Mesenchymal stem cell (in vitro differentiated cells and primary cell): ENCODE measurements at places on chromosomes 2 and 18.

DNA sequence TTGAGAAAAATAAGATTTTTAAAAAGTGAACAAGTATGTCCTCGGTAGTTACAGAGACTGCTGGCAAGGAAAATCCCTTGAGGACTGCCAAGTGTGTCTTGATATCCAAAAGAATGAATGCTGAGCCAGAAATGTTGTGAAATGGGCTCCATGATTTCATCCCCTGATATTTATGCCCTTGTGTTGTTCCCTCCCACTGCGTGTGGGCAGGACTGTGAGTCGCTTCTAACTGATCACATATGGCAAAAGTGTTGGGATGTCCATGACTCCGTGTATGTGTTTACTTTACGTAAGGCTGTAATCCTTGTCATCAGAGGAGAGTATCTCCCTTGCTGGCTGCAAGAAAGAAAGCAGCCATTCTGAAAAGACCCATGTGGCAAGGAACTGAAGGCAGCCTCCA is 285.1 kb downstream of the SS18 start:
- DNase-seq = peak; percentile 96
- H3K36me3 ChIP-seq = no peaks in the 10 kb centered on the region
- no peaks in the 10 kb centered on the region for H3K4me1 ChIP-seq
- no peak overlapping the region for H3K4me3 ChIP-seq

DNA sequence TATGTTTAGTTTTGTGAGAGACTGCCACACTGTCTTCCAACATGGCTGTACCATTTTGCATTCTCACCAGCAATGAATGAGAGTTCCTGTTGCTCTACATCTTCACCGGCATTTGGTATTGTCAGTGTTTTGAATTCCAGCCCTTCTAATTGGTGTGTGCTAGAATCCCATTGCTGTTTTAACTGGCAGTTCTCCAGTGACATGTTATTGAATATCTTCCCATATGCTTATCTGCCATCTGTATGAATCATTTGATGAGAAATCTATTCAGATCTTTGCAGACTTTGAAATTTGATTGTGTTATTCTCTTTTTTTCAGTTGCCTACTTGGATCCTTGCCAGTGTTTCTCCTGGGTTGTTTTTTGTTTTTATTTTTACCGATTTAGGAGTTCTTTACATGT is 99.0 kb downstream of the SNTG2 start:
- no peak for DNase-seq
- no peak overlapping the region for H3K4me3 ChIP-seq
- H3K27ac ChIP-seq = no peak overlapping the region
- H3K4me1 ChIP-seq = peaks cover 9% of the 10 kb centered on the region
- H3K36me3 ChIP-seq = no peaks in the 10 kb centered on the region

GRCh38 chr2:233168919-233169318 is 82.6 kb upstream of the ATG16L1 start:
- H3K27me3 ChIP-seq = peaks cover 38% of the 10 kb centered on the region
- no peaks in the 10 kb centered on the region for H3K36me3 ChIP-seq
- H3K4me3 ChIP-seq = no peak overlapping the region
- H3K4me1 ChIP-seq = peaks cover 6% of the 10 kb centered on the region

DNA sequence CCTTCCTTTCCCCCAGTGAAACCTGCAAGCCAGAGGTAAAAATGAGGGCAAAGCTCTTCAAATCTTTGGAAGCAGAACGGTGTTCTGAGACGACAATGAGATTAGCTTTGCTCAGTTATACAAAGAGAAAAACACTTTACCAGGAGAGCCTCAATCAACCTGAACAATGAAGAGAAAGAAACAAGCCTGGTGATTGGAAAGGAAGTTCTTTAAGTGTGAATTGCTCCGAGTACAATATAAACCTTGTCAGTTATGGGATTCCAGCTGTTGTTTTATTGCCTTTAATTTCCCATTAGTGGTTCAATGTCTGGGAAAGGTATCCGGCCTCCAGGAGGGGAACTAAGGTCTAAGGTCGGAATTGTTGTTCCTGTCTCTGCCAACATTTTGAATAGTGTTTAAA is 901.6 kb downstream of the EPHA4 start:
- no peaks in the 10 kb centered on the region for H3K27me3 ChIP-seq
- no peak overlapping the region for H3K27ac ChIP-seq
- H3K4me1 ChIP-seq = no peaks in the 10 kb centered on the region
- DNase-seq = no peak
- no peak overlapping the region for H3K4me3 ChIP-seq
- no peaks in the 10 kb centered on the region for H3K36me3 ChIP-seq

GRCh38 chr2:65700004-65700651 is 267.7 kb upstream of the SPRED2 start:
- H3K27ac ChIP-seq = no peak overlapping the region
- no peaks in the 10 kb centered on the region for H3K4me1 ChIP-seq
- peaks cover 6% of the 10 kb centered on the region for H3K27me3 ChIP-seq

- no peak for DNase-seq
- H3K4me3 ChIP-seq = no peak overlapping the region
- H3K4me1 ChIP-seq = peaks cover 1% of the 10 kb centered on the region
- peaks cover 35% of the 10 kb centered on the region for H3K27me3 ChIP-seq
- peaks cover 16% of the 10 kb centered on the region for H3K36me3 ChIP-seq
- H3K27ac ChIP-seq = no peak overlapping the region
These were observed 72.7 kb upstream of the REV1 start for GRCh38 chr2:99562516-99562915.

DNA sequence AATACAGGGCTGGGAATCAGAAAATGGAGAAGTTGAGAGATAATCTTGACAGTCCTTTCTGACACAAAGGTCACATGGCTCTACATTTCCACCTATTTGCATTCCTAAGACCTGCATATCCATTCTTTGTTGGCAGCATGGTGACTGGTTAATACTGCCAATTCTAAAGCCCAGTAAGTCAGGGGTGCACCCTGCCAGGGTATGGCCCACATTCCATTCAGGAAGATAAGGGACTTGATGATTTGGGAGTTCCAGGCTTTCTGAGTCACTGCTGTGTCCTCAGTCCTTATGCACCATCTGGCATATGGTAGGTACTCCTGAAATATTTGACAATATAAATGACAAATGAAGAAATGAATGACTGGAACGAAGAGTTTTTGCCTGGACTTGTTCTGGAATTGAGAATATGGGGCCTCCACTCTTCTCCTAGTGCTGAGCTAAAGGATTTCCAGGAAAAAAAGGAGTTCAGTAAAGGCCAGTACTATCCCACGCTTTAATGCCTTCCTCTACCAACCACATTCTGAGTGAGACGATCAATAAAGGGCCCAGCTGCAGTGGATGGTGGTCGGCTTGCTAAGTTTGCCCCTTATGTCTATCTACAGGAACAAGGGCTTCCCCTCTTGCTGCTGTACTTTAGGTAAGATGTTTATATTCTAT is 31.7 kb upstream of the EIF2AK3 start:
- no peaks in the 10 kb centered on the region for H3K36me3 ChIP-seq
- peak; percentile 26 for DNase-seq
- H3K27ac ChIP-seq = no peak overlapping the region
- no peaks in the 10 kb centered on the region for H3K4me1 ChIP-seq
- no peaks in the 10 kb centered on the region for H3K27me3 ChIP-seq
- H3K4me3 ChIP-seq = no peak overlapping the region

DNA sequence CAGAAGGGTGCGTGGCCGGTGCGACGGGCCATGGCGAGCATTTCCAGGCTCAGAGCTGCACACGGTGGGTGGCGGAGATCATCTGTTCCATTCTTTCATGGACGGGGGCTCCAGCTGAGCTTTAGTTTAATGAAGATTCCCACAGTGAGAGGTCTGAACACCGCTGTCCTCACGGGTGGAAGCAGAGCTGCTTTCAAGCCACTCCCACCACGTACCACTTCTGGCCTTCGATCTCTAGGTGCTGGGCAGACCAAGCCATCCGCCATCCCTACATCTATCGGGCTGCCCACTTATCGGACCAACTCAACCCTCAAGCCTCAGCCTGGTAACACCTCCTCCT is 18.5 kb downstream of the GPR35 start:
- H3K4me1 ChIP-seq = peaks cover 2% of the 10 kb centered on the region
- peaks cover 21% of the 10 kb centered on the region for H3K27me3 ChIP-seq
- H3K27ac ChIP-seq = no peak overlapping the region
- H3K4me3 ChIP-seq = no peak overlapping the region
- DNase-seq = no peak

DNA sequence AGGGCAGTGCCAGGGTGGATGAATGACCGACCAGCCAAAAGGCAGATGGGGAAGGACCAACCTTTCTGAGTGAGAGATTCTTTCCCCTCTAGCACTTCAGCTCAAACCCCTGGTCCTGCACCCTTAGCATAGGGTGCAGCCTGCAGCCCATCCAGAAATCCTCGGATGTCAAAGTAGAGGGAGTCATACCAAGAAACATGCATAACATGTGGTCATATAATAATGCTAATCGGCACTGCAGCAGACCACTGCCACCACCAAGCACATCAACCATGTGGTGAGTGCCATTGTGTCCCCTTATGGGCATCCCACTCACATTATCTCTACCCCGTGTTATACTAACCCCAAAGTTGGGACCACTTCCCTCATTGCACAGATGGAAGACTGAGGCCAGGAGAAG is 17.7 kb downstream of the ATOH8 start:
- no peaks in the 10 kb centered on the region for H3K36me3 ChIP-seq
- no peak overlapping the region for H3K4me3 ChIP-seq
- H3K27ac ChIP-seq = peak overlapping the region; percentile 86
- no peak for DNase-seq

DNA sequence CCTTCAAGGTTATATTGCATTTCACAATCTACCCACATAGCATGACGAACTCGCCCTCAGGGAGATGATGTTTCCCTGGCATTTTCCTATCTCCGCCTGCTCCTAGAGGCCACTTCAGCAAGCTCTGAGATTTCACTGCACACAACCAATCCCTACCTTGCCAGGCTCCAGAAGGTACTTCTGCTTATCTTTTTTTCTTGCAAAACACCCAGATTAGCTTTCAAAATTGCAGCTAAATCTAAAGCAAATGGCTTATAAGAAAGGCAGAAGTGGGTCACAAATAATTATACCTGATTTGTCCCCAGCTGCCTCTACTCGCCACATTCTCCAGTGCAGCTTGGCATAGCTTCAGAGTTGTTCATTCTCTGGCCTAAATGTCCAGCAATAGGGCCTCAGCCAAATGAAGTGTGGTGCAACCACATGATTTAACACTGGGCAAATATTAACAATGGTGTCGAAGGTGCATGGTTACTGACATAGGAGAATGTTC is 32.4 kb upstream of the MRPL19 start:
- no peak overlapping the region for H3K4me3 ChIP-seq
- DNase-seq = no peak
- peaks cover 6% of the 10 kb centered on the region for H3K4me1 ChIP-seq
- peaks cover 24% of the 10 kb centered on the region for H3K27me3 ChIP-seq
- H3K27ac ChIP-seq = peak overlapping the region; percentile 18

DNA sequence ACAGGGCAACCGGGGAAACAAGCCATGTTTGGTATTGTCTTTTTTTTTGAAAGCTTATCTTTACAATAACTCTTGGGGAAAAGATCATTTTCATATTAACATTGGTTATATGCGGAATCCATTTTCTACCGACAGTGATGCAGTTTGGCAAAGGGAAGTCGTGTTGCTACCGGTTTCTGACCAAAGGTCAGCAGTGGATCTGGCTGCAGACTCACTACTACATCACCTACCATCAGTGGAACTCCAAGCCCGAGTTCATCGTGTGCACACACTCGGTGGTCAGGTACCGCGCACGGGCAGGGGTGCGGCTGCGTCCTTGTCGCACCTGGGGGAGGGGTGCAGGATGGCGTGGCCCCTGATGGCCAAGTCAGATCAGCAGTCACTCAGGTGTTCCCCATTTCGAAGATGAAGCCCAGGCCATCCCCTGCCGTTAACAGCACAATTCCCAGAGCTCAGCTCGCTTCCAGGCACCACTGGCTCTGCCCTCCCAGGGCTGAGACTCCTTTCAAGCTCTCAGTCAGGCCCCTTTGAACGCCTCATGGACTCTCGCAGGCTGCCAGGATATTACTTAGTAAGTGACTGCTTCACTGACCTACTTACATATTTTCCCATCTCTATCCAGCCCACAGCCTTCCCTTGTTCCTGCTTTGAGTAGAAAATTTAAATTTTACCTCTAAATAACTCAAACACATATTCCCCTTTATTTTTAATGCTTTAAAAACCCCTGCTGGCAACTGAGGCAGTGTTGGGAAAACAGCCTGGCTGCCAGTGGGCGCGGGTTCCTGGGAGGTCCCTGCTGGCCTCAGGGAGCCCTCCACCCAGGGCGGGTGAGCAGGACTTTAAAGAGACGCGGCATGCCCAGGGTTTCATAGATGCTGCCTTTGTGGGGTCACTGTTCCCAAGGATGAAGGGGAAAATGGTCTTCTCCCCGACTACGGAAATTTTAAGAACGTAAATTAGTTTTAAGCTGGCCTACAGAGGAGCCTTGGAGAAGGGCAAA is 33.6 kb upstream of the RPL31 start:
- no peak for DNase-seq
- no peaks in the 10 kb centered on the region for H3K4me1 ChIP-seq
- H3K27me3 ChIP-seq = no peaks in the 10 kb centered on the region
- no peak overlapping the region for H3K4me3 ChIP-seq
- no peak overlapping the region for H3K27ac ChIP-seq
- H3K36me3 ChIP-seq = peaks cover 41% of the 10 kb centered on the region

GRCh38 chr2:71895320-71896161 is 252.1 kb downstream of the CYP26B1 start:
- no peak overlapping the region for H3K4me3 ChIP-seq
- H3K4me1 ChIP-seq = no peaks in the 10 kb centered on the region
- H3K27me3 ChIP-seq = peaks cover 4% of the 10 kb centered on the region
- no peak overlapping the region for H3K27ac ChIP-seq

DNA sequence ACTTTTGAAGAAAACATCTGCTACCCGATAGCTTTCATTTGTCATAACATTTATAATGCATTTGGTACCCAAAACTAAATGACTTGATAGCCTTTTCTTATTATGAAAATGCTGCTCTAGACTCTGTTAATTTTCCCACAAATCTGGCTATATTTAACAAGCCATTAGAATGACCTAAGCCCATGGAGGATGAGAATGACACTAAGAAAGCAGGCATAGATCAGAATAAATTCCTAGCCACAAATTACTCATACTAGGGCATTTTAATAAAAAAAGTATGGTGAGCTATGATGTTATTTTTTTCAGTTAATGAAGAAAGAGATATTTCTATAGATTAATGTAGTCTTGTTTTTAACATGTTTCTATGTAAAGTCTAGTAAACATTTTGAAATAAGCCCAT is 1728.3 kb downstream of the SUCLG1 start:
- no peak overlapping the region for H3K27ac ChIP-seq
- peaks cover 2% of the 10 kb centered on the region for H3K4me1 ChIP-seq
- no peak overlapping the region for H3K4me3 ChIP-seq
- H3K36me3 ChIP-seq = no peaks in the 10 kb centered on the region

GRCh38 chr2:100198461-100199230 is 56.3 kb upstream of the AFF3 start:
- H3K4me1 ChIP-seq = peaks cover 24% of the 10 kb centered on the region
- H3K27ac ChIP-seq = peak overlapping the region; percentile 95
- H3K27me3 ChIP-seq = no peaks in the 10 kb centered on the region
- no peaks in the 10 kb centered on the region for H3K36me3 ChIP-seq

GRCh38 chr2:113111823-113112287 is 15.5 kb upstream of the IL1RN start:
- no peak for DNase-seq
- peaks cover under 1% of the 10 kb centered on the region for H3K4me1 ChIP-seq
- no peak overlapping the region for H3K4me3 ChIP-seq
- H3K27me3 ChIP-seq = no peaks in the 10 kb centered on the region
